NCI-H2029 treated with DMSO at 0.1 percent for 48 hours (cell line): ENCODE measurements at places on chromosomes 3 and 15.

- DNase-seq = no peak
Measured at GRCh38 chr3:12239301-12239700, 49.6 kb upstream of the PPARG start.

- no peak for DNase-seq
Measured at GRCh38 chr3:141489203-141489602, 2.4 kb downstream of the RASA2 start.

GRCh38 chr15:48425051-48425450 is 93.8 kb downstream of the DUT start:
- DNase-seq = no peak

- no peak for DNase-seq
Measured at GRCh38 chr3:106765342-106765741, 611.9 kb upstream of the CCDC54 start.

DNA sequence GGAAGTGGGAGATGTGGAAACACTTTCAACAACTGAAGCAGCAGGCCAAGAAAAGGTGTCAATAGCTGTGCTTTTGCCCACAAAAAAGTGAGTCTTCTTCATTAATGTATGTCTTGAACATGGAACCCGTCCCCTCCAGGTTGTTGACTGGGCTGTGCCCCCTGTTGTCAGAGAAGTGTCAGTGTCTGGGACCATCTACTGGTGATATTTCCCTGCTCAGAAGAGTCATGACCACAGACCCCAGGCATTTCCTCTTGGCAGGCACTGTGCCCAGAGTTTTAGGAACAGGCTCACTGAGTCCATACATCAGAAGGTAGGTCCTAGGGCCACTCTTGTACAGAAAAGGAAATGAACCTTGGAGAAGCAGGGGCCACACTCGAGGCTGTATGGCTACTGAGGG is 54.8 kb upstream of the LARS2 start:
- DNase-seq = no peak

DNA sequence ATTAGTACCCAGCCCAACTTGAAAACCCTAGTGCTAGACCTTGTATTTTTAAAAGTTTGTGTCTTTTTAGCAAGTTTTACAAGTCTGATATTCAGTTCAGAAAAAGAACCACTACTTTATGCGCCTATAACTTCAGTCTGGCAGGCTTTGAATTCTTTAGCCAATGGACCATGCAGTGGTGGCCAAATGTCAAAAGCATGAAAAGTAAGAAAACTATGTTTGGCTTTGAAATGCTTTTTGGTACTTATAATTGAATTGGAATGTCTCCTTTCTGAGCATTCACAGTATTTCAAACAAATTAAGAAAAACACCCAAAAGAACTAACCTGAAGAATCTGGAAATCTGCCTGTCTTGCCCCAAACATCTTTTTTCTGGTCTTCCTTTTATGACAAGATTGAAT is 12.8 kb downstream of the WDR48 start:
- no peak for DNase-seq

DNA sequence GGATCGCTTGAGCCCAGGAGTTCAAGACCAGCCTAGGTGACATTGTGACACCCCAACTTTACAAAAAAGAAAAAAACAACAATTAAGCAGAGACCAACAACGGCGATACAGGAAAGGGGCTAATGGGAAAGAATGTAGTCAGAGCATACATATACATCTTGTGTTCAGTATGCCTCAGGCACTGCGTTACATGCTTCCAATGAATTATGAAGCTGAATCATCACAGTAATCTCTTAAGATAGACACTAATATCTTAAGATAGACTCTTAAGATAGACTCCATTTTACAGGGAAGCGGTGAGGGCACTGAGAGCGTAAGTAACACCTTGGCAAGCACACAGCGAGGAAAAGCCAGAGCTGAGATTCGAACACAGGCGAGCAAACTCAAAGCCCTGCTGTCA is 6.1 kb upstream of the LDHAL6B start:
- DNase-seq = no peak

DNA sequence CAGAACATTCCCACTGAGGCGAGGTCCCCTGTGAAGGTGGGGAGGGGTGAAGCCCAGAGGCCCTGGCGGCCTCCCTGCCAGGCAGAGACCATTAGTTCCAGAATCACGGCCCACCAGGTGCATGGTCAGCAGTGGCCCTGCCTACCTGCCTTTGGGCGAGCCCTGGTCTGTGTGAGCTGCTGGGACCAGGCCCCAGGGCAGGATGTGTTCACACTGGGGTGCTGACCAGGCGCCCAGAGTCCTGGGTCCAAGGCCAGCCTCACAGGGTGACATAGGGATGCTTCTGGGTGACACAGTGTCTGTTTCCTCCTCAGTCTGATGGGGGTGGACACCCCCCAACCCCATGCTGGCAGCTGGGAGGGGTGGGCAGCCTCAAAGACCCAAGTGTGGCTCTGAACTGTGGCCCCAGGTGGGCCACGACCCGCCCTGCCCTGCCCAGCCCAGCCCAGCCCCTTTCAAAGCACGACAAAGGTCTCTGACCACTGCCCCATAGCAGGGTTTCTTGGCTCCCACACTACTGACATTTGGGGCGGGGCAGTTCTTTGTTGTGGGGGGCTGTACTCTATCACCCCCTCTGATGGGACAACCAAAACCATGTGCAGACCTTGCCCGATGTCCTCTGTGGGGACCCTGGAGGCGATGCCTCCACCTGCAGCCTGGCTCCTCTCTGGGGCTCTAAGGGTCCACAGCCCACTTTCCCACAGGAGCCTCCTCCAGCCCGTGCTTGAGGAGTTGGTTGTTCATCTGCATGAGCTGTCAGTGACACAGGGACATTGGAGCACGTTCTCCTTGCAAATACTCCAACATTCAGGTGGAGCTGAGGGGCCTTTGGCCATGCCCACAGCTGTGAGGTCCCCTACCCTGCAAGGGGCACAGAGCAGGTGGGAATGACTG is 44.8 kb upstream of the SLC41A3 start:
- DNase-seq = no peak

DNA sequence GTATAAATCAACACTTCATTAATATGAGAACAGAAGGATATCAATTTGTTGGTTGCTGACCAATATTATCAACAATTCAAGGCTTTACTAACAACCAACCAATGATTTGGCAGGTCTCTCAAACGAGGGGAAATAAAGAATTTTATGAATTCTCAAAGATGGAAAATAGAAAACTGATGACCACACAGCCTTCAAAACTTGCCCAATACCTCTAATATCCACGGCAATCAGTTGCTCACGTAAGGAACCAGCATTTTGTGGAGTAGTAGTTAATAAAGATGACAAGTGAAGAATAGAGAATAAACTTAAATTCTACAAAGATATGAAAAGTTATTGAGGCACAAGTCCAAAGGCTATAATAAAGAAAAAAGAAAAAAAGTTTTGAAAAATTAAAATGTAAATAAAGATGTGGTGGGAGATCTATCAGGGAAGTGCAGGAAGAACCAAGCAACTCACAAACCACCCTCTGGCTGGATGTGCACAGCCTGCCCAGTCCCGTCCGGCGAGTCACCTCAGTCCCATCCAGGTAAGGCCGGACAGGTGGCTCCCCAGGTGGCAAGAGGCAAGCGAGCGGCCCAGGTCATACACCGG is 808 bp downstream of the GK5 start:
- no peak for DNase-seq

DNA sequence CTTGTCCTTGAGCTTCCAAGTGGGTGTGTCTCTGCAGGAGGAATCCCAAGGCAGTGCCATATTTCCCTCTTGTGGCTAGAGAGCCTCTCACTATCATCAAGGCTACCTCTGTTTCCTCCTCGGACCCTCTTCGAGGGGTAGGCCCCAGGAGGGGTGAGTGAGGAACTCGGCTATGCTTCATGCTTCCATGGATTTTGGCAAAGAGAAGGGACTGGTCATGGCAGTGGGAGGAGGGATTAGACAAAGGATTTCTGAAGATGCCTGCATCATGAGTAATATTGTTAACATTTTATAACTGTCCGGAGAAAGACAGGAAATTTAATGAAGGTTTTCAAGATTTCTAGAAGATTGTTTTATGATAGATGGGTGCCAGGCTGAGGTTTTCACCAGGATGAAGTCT is 241.5 kb downstream of the CLSTN2 start:
- no peak for DNase-seq

GRCh38 chr3:32791833-32792232 is 26.0 kb upstream of the TRIM71 start:
- no peak for DNase-seq

DNA sequence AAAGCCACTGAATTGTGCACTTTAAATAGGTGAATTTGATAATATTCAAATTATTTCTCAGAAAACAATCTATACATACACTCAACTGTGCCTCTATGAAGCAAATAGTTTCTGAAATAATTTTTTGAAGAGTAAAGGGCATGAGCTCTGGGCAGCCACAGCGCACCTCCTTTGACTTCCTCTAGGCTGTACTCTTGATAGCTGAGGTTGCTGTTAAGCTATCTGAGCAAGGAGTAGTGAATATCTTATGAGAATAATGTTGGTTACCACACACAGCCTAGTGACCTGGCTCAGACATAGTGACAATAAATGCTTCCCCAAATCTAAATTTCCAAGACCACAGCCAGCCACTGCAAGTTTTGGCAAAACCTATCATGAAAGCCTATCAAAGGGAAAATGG is 11.6 kb upstream of the SEC61A1 start:
- no peak for DNase-seq

DNA sequence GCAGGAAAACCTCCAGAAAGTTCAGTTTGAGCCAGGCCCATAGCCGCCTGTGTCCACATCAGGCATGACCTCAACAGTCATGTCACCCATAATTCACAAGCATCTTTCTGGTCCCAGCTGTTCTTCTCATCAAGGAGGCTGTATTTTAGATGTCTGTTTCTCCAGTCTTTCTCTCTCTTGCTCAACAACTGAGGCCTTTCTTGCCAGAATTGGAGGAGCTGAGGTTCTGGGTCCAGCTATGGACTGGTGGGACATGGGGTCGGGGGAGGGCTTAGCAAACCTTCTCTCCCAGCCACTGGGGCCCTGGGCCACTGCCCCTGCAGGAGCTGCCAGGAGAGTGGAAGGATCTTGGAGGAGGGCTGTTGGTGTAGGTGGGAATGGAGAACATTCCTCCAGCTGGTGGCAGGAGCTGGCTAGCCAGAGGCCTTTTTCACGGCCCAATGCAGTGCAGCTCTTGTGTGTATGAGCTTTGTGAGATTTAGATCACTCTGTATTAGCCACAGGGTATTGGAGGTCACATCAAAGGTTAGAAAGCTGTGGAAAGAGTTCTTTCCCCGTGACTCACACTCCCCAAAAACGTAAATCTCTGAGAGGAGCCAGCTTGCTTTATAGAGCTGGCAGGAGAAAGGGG is 23.5 kb downstream of the MAGEF1 start:
- no peak for DNase-seq
